ENCODE measurements at places on chromosomes 3 and 15.

DNA sequence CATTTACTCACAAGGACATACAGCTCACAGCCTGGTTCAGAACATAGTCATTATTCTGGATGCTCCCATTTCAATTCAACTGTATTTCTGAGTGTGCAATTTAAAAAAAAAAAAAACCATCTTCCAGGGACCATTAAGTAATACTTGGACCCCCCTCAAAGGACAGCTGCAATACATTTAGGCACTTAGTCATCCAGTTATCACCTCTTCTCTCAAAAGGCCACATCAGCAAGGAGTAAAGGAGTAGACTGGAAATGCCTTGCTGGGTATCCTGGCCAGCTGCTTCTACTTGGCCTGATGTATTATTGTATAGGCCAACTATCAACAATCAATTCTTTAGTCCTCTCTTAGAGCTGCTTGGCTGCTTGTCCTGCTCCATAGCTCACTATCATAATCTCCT lies 211.4 kb upstream of the SETMAR start:
- DNase-seq, result no peak

- peak; percentile 51 for DNase-seq
Measured at GRCh38 chr3:158777161-158777873, 24.5 kb upstream of the MFSD1 start.

DNA sequence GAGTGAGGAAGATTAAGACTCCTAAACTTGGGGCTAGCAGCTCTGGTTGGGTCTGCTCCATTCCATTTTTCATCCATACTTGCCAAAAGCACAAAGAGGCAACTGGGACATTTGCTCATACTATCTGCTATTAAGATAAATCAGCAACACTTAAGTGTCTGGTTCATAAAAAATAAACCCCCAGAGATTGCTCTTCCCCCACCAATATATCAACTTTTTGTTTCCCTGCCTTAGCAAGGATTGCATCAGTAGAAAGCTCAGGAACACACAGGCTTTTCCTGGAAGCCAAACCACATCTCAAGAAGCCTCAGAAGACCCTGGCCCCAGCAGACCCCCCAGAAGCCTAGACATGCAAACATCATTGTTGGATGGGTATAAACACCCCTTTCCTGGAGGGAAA lies 232.4 kb upstream of the WNT5A start:
- DNase-seq, result peak; percentile 17

DNA sequence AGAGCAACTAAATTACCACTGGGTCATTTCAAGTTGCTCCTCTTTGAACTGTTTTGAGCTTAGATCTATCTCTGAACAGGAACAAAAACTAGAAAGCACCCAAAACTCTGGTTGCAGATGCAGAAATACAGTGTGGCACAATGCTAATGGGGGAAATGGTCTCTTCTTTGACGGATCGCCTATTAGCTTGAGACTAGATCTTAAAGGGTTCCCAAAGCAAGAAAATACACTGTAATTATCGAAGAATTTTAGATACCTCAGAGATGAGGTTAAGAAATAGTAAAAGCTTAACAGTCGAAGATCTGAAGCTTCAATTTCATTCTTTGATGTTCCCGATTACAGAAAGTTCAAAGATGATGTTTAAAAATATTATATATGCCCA lies 818 bp downstream of the PPP1R2 start:
- DNase-seq, result peak; percentile 17

DNA sequence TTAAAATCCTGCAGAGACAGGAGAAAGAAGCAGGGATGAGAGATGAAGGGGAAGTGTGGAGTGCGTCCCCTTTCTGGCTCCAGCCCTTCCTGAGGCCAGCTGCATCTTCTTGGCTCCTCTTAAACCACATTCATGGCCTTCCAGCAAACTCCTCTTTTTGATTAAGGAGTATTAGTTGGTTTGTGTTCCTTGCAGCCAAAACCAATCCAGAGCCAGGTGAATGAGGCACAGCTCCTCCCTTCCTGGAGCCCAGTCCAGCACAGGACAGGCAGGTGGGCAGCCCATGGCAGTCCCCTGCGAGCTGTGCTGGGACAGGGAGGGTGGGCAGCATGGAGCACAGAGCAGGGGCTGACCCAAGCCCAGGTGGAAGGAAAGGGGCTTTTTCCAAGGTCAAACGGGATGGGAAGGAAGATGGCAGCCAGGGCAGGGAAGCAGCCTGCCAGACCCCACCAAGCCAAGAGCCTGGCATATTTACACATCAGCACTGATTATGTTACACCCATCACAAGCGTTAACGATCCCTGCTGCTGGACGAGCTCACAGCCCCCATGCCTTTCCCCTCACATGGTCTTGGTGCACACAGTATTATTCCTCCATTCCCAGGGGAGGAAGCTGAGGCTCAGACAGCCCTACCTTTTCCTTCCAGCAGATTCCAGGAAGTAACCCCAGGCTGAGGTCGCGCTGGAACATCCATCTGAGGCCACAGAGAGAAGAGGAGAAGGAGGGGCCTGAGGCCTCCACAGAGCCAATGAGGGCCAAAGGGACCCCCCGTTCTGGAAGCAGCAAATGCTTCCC lies 175.6 kb downstream of the SMAD6 start:
- DNase-seq, result no peak

GRCh38 chr3:195524171-195524896 lies 18.8 kb downstream of the PPP1R2 start:
- no peak for DNase-seq

GRCh38 chr15:50247819-50248655 lies 17.5 kb downstream of the HDC start:
- DNase-seq, result no peak
